AG08396 (cell line): ENCODE measurements at places on chromosomes 6 and 20.

DNA sequence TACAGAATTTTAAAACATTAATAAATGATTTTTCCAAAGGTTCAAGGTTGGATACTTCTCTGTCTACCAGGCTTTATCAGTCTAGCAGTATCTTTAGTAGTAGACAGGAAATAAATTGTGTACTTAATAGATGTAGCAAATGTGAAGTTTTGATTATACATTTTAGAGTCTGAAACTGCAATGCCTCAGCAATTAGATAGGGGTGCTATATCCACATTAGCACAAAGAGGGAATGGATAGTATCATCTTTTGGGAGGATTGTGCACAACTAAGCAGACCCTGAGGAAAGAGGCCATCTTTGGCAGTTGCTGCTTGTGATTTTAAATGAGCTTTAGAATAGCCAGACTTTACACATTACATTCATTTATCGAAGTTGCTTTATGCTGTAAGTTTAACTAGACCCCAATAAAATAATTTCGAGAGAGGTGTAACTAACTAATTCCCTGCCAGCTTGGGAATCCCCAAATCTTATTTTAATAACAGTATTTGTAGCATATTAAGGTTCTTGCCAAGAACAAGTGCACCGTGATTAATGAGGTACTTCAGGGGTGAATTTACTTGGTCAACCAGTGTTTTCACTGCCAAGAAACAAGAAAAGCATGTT is 2.8 kb downstream of the KCNQ5 start:
- peak; percentile 32 for DNase-seq

- no peak for DNase-seq
These were observed 33.1 kb upstream of the TNFRSF21 start for GRCh38 chr6:47342824-47343223.

- DNase-seq = no peak
These were observed 1.3 kb upstream of the FOXC1 start for GRCh38 chr6:1608222-1609040.

GRCh38 chr20:3547906-3548305 is 77.1 kb downstream of the ATRN start:
- no peak for DNase-seq

GRCh38 chr6:51025082-51025777 is 206.6 kb downstream of the TFAP2B start:
- no peak for DNase-seq

GRCh38 chr6:86192123-86192522 is 549.4 kb upstream of the SYNCRIP start:
- no peak for DNase-seq

DNA sequence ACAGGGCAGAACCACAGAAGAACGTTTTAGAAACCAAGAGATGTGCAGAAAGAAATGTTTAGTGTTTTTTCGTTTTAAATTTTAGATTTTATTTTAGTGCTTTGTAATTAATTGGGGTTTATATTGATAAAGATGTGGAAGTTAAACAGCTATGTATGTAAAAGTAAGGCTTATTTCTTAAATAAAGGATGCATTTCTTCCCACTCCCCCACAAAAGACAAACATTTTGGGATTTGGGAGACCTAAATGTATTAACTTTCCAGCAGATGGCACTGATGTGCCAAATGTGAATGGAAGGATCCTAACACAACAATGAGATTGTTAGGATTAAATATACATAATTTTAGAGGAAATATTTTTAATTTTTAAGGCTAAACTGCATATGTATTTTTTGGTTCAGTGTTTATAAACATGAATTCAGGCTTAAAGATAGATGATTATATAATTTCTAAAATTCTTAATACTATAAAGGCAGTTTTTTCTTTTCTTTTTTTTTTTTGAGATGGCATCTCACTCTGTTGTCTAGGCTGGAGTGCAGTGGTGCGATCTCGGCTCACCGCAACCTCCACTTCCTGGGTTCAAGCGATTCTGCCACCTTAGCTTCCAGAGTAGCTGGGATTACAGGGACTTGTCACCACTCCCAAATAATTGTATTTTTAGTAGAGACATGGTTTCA is 12.0 kb downstream of the PFDN4 start:
- DNase-seq = peak; percentile 38

- DNase-seq = no peak
These were observed 458.6 kb downstream of the TENT5A start for GRCh38 chr6:81293896-81294295.

DNA sequence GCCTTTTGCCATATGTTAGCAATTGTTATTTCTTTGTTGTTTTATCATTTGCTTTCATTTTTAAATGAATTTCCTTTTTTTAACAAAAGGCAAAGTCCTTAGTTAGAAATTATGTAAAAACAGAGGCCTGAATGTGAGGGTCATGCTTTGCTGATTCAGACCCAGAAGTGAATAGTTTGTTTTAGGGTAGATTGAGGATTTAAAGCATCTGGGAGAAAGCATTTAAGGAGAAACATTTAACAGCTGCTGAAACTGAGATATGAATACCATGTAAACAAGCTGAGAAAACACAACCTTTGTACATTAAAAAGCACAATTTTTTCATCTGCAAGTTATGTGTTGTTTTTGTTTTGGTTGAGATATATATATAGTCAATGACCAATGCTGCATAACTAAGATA is 8.0 kb downstream of the HTR1B start:
- DNase-seq = no peak

- peak; percentile 13 for DNase-seq
These were observed 33.7 kb upstream of the ZBP1 start for GRCh38 chr20:57653910-57654309.

- DNase-seq = no peak
These were observed 127.2 kb upstream of the TAB2 start for GRCh38 chr6:149190224-149190831.

- peak; percentile 29 for DNase-seq
These were observed at the start of gene NRN1 for GRCh38 chr6:6006428-6007365. Gene NRN1, minus strand, starts transcription at chr6:6006925. Its CDS starts 176 bp downstream, at chr6:6006749.

- no peak for DNase-seq
These were observed 98.1 kb upstream of the COL21A1 start for GRCh38 chr6:56345376-56345995.
